ENCODE measurements at places on chromosomes 6 and 20. TPM values are rescaled to one million over a fixed set of nuclear protein-coding genes. Genes with fewer than 3 reads are reported as not detected.

Gene CENPW
- 42.0 TPM for total RNA-seq

Gene RNF114
- total RNA-seq = 72.1 TPM

Gene JPH2
- total RNA-seq = 17.3 TPM

GRCh38 chr6:22926790-22927354, 357.5 kb downstream of the HDGFL1 start:
- DNase-seq = no peak
